Panc1 (cell line): ENCODE measurements at places on chromosomes 4 and X.

DNA sequence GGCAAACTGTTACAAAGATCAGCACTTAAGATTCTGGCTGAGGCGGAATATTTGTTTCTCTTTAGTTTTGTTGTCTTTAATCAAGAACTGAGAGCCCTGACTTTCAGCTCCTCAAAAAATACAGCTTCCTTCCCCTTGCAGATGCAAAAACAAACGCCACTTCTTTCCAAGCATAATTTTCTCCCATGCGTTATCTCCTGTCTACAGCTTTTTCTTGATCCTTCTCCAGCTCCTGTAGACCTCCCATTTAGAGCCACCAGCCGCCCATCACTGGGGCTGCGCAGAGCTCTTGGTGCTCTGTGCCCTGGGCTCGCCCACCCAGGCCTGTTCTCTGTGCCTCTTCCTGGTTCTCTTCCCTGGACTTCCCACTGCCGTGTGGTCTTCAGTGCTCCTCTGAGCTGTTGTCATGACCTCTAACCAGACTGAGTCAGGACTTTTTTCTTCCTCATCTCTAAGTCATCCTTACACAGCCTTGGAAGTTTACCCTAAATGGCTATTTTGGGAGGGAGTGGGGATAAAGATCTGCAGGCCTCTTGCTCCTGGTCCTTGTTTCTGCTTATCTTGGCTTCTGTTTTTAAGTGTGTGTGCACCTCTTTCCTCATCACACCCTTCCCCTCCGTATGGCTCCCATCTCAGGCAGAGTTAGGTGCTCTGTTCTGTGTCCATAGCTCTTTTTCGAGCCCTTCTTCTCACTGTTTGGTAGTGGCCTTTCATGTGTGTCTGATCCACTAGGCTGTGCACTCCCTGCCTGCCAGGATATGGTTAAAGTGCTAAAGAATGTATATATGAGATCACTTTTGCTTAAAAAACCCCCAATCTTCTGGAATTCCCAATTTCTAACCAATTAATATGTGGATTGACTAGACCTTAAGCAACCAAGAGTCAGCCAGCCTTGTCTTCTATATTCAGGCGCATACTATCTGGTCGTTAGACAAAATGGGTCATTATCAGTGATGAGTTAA is 122.5 kb downstream of the PTTG2 start:
- DNase-seq = no peak
- H3K4me1 ChIP-seq = no peaks in the 10 kb centered on the region

GRCh38 chr4:118335324-118335723 is 17.5 kb downstream of the PRSS12 start:
- H3K27me3 ChIP-seq = no peaks in the 10 kb centered on the region
- no peak overlapping the region for H3K27ac ChIP-seq
- H3K4me3 ChIP-seq = no peak overlapping the region
- H3K36me3 ChIP-seq = no peaks in the 10 kb centered on the region

- peaks cover 3% of the 10 kb centered on the region; the same call in 1 of the 2 replicates for H3K4me1 ChIP-seq
- H3K4me3 ChIP-seq = peak overlapping the region; percentile 82
- H3K27ac ChIP-seq = peak overlapping the region; percentile 92
- no peak for DNase-seq
- H3K27me3 ChIP-seq = no peaks in the 10 kb centered on the region
These were observed 557 bp upstream of the USP38 start for GRCh38 chr4:143184217-143184502.

- no peaks in the 10 kb centered on the region for H3K4me1 ChIP-seq
- no peak for DNase-seq
- no peak overlapping the region for H3K4me3 ChIP-seq
- no peaks in the 10 kb centered on the region for H3K36me3 ChIP-seq
These were observed 212.0 kb upstream of the AFF2 start for GRCh38 chrX:148288451-148288850.

- H3K27ac ChIP-seq = no peak overlapping the region
- H3K4me1 ChIP-seq = no peaks in the 10 kb centered on the region
- H3K27me3 ChIP-seq = no peaks in the 10 kb centered on the region
- no peaks in the 10 kb centered on the region for H3K36me3 ChIP-seq
- peak; percentile 38 for DNase-seq
These were observed 38.4 kb downstream of the SAGE1 start for GRCh38 chrX:135931644-135932487.

- no peak overlapping the region for H3K4me3 ChIP-seq
- no peak for DNase-seq
- H3K36me3 ChIP-seq = no peaks in the 10 kb centered on the region
- no peaks in the 10 kb centered on the region for H3K27me3 ChIP-seq
- H3K27ac ChIP-seq = no peak overlapping the region
These were observed 99.6 kb downstream of the DHRSX start for GRCh38 chrX:2401201-2401589.

- no peak overlapping the region for H3K4me3 ChIP-seq
- no peaks in the 10 kb centered on the region for H3K27me3 ChIP-seq
- no peak overlapping the region for H3K27ac ChIP-seq
- DNase-seq = no peak
- no peaks in the 10 kb centered on the region for H3K36me3 ChIP-seq
- no peaks in the 10 kb centered on the region for H3K4me1 ChIP-seq
These were observed 80.4 kb upstream of the GPC4 start for GRCh38 chrX:133495464-133496391.

GRCh38 chrX:105701310-105702052 is 120.9 kb upstream of the NRK start:
- no peak overlapping the region for H3K27ac ChIP-seq
- H3K4me3 ChIP-seq = no peak overlapping the region
- H3K36me3 ChIP-seq = no peaks in the 10 kb centered on the region
- no peaks in the 10 kb centered on the region for H3K4me1 ChIP-seq

- no peaks in the 10 kb centered on the region; the same call in 1 of the 2 replicates for H3K27me3 ChIP-seq
- no peak for DNase-seq
- no peak overlapping the region for H3K27ac ChIP-seq
- no peaks in the 10 kb centered on the region for H3K36me3 ChIP-seq
These were observed 106.7 kb upstream of the MSX1 start for GRCh38 chr4:4752576-4753401.

DNA sequence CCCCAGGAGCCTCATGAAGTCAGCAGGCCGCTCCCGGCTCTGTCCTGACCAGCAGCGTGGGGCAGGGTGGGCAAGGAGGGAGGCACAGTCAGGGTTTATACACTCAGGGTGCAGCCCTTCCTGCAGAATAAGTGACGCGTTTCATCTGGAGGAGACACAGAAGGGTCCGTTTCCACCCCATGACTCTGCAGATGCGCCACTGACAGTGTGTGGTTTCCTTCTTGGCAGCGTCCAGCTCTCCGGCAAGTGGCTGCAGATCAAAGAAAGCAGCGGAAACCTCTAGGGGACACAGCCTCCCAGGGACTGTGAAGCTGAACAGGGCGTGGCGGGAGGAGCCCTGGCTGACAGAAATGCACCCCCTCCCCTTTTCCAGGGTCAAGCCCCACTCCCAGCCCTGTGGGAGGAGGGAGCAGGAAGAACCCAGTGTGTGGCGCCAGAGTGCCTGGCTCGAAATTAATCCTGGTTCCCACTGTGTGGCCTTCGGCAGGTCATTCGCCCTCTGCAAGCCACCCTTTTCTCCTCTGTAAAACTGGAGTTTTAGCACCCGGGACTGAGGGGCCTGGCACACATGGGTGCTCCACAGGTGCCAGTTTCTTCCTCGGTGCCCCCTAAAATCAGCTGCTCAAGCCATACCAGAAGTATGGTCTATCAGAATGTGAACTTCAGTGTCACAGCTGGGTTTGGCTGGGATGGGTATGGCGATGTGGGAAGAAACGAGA is 17.3 kb upstream of the TBC1D14 start:
- H3K27ac ChIP-seq = no peak overlapping the region
- H3K36me3 ChIP-seq = no peaks in the 10 kb centered on the region

DNA sequence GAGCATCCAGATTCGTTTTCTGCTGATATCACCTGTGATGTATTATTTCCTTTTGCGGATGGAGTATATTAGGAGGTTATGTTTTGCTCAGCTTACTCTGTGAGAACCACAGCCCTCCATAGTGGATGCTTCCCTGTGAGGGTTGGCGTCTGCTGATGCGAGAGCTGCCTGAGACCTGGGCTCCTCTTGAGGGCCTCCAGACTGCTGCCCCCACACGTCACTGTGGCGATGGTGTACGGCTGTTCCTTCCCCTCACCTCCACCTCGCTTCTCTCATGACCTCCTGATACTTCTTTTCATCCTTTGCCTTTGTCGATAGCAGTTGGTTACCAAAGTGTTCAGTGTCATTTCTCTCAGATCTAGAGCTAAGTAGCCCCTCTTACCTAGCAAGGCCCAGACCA is 71.7 kb downstream of the TNIP2 start:
- H3K27ac ChIP-seq = no peak overlapping the region
- H3K27me3 ChIP-seq = no peaks in the 10 kb centered on the region
- H3K36me3 ChIP-seq = peaks cover 2% of the 10 kb centered on the region
- no peak overlapping the region for H3K4me3 ChIP-seq
- no peak for DNase-seq
- no peaks in the 10 kb centered on the region for H3K4me1 ChIP-seq

- H3K27me3 ChIP-seq = no peaks in the 10 kb centered on the region
- H3K4me3 ChIP-seq = no peak overlapping the region
- H3K27ac ChIP-seq = no peak overlapping the region
- DNase-seq = no peak
- H3K4me1 ChIP-seq = no peaks in the 10 kb centered on the region; the same call in 1 of the 2 replicates
These were observed 120.0 kb upstream of the SHISA3 start for GRCh38 chr4:42277291-42277690.

GRCh38 chr4:87037671-87038334 is 103.0 kb downstream of the AFF1 start:
- no peaks in the 10 kb centered on the region; the same call in 1 of the 2 replicates for H3K4me1 ChIP-seq
- no peaks in the 10 kb centered on the region for H3K36me3 ChIP-seq
- H3K27me3 ChIP-seq = no peaks in the 10 kb centered on the region
- no peak overlapping the region for H3K4me3 ChIP-seq
- no peak for DNase-seq

- H3K4me3 ChIP-seq = no peak overlapping the region
- H3K27ac ChIP-seq = no peak overlapping the region
- no peaks in the 10 kb centered on the region for H3K36me3 ChIP-seq
- no peaks in the 10 kb centered on the region for H3K4me1 ChIP-seq
These were observed 146.8 kb downstream of the FSTL5 start for GRCh38 chr4:162016991-162017390.

GRCh38 chr4:58553031-58553430 is 1442.8 kb upstream of the IGFBP7 start:
- H3K4me1 ChIP-seq = no peaks in the 10 kb centered on the region
- DNase-seq = no peak
- no peaks in the 10 kb centered on the region for H3K36me3 ChIP-seq
- no peak overlapping the region for H3K27ac ChIP-seq
- no peaks in the 10 kb centered on the region for H3K27me3 ChIP-seq
- no peak overlapping the region for H3K4me3 ChIP-seq

- no peaks in the 10 kb centered on the region for H3K4me1 ChIP-seq
- H3K36me3 ChIP-seq = no peaks in the 10 kb centered on the region
- no peak overlapping the region for H3K27ac ChIP-seq
- peak; percentile 27 for DNase-seq
These were observed 131.8 kb downstream of the OR13H1 start for GRCh38 chrX:131675596-131676194.

- peak within 1 kb of the TSS; percentile 72 for H3K4me3 ChIP-seq
- no peaks in the 10 kb centered on the region; the same call in 1 of the 2 replicates for H3K36me3 ChIP-seq
- no peaks in the 10 kb centered on the region for H3K27me3 ChIP-seq
- peak; percentile 88 for DNase-seq
- H3K4me1 ChIP-seq = peaks cover 6% of the 10 kb centered on the region; the same call in 1 of the 2 replicates
- H3K27ac ChIP-seq = peak within 1 kb of the TSS; percentile 83
These were observed at the start of gene KANTR for GRCh38 chrX:53093748-53094581. Gene KANTR (plus strand): TSS chrX:53094142. CDS start chrX:53124273, 30,131 bp downstream.

DNA sequence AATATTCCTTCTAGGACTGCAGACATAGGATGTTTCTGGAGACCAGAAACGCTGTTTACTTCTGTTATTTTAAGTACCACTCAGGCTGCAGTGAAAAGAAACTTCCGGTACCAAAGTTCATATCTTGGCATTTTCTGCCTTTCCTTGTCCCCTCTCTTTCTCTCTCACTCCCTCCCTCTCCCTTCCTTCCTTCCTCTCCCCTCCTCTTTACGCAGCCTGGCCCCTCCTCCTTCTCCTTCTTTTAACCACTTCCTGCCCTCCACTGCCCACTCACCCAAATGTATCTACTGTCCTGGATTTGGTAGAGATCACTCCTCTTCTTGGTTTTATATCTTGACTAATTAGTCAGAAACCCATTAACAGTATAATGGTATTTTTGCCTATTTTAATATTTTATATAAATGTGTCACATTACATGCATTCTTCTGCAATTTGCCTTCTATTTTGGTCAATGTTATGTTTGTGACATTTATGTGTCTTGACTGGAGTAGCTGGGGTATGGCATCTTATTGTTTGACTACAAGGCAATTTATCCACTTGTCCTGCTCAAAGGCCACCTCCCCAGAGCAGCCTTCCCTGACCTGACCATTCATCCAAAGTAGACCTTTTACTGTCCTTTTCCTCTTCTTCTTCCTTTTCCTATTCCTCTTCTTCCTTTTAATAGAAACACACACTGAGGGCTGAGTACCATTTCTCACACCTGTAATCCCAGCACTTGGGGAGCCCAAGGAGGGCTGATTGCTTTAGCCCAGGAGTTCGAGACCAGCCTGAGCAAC is 56.9 kb downstream of the BCOR start:
- no peak overlapping the region for H3K4me3 ChIP-seq
- no peaks in the 10 kb centered on the region for H3K36me3 ChIP-seq
- DNase-seq = no peak

DNA sequence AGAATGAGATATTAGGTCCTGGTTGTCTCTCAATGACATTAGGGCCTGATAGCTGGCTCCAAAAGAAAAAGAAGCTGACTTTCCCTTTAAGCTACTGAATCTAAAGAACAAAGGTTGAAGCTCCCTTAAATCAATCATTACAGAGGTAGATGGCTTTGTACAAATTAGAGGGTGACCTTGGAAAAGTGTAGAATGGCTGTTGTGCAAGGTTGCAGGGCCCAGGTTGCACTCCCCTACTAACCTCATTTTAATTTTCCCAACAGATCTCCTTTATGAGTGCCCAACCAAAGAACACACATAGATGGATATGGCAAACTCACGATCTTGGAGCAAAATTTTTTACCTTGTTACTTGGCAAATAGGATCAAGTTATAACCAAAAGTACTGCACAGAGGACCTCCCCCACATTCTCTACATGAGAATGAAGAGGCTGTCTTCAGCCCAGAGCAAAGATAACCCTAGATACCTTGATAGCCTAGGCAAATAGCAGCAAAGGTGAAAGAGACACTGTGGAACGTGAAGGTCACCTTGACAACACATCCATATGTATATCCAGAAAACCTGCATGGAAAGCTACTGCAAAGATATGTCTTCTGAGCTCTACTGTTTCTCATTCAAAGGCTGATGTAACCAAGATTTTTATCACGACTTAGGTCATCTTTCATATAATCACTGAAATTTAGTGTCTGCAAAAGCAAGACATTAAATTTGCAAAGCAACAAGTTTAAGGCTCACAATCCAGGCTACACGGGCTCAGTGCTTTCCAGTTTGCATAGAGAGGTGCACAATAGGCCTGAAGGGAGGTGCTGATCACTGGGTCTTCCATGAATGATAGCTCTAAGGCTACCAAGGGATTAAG is 23.0 kb downstream of the KLB start:
- H3K4me3 ChIP-seq = no peak overlapping the region
- H3K27ac ChIP-seq = no peak overlapping the region
- DNase-seq = no peak
- H3K27me3 ChIP-seq = no peaks in the 10 kb centered on the region
- H3K36me3 ChIP-seq = no peaks in the 10 kb centered on the region

GRCh38 chr4:91958596-91958995 is 345.2 kb upstream of the GRID2 start:
- H3K27me3 ChIP-seq = no peaks in the 10 kb centered on the region
- DNase-seq = no peak
- H3K27ac ChIP-seq = no peak overlapping the region
- no peak overlapping the region for H3K4me3 ChIP-seq
